ENCODE measurements at places on chromosomes 6 and 20.

- DNase-seq = no peak
These were observed 26.0 kb downstream of the MDN1 start for GRCh38 chr6:89793586-89793985.

DNA sequence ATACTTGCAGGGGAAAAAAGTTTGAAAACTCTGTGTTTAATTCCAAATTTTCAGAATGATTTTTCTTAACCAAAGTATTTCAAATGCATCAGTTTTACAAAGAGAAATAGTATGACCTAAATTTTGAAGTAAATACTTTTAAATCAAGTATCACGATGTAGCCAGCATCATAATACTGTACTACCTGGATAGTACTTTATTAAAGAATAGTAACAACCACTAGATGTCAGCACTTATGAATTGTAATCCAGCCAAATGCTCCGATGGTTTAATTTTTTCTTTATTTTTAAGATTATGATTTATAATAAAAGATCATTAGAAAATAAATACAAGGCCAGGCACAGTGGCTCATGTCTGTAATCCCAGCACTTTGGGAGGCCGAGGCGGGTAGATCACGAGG, 37.2 kb upstream of the HACE1 start:
- DNase-seq = no peak

DNA sequence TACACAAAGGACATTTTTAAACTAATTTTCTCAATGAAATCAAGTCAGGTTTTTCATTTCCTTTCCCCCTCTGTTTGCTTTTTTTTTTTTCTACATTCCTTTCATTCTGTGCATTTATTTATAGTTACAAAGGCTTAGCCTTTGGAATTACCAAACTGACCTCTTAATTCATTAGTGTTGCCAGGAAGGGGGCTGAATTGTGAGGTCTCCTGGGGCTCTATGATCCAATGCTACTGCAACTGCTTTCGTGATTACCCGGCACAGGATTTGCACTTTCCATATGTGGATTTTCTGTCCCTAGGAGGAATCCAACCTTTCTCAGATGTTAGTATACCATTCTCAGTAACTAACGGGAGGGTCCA, 35.3 kb downstream of the NEDD9 start:
- no peak for DNase-seq

GRCh38 chr6:83838727-83839126, 14.4 kb upstream of the RIPPLY2 start:
- no peak for DNase-seq

- DNase-seq = peak; percentile 91
These were observed 961 bp downstream of the RRBP1 start for GRCh38 chr20:17680836-17681725.

GRCh38 chr6:106617302-106617701, 12.0 kb downstream of the RTN4IP1 start:
- no peak for DNase-seq

DNA sequence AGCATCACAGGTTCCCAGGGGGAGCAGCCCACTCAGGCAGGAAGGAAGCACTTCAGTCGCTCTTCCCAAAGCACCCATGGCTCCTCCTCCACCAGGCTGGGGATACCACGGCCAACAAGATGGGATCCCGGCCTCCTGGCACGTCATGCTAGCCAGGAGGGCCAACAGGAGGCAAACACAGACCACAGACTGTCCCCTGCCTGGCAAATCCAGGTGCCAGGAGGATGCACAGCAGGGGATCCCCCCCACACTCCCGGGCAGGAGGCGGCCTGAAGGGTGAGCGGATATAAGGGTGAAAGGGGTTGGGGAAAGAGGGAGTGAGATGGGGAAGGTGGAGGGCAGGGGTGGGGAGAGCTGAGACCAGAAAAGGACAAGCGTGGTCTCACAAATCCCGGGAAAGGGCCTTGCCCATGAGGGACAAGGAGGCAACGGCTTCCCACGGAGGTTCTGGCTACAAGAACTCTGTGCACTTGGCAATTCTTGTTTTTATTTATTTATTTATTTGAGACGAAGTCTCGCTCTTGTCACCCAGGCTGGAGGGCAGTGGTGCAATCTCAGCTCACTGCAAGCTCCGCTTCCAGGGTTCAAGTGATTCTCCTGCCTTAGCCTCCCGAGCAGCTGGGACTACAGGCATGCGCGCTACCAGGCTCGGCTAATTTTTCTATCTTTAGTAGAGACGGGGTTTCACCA, 7.2 kb downstream of the PXDC1 start:
- DNase-seq = no peak

DNA sequence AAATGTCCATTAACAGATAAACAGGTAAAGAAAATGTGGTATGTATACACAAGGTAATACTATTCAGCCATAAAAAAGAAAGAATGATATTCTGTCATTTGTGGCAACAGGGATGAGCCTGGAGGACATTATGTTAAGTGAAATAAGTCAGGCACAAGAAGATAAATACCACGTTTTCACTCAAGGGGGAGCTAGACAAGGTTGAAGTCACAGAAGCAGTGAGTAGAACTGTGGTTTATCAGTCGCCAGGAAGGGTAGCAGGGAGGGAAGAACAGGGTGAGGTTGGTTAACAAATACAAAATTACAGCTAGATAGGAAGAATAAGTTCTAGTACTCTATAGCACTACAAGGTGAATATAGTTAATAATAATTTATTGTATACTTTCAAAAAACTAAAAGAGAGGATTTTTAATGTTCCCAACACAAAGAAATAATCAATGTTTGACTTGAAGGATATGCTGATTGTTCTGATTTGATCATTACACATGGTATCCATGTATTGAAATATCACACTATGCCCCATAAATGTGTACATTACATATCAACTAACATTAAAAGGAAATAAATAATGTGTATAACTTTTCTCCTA, 21.1 kb downstream of the RTN4IP1 start:
- DNase-seq = peak; percentile 39

DNA sequence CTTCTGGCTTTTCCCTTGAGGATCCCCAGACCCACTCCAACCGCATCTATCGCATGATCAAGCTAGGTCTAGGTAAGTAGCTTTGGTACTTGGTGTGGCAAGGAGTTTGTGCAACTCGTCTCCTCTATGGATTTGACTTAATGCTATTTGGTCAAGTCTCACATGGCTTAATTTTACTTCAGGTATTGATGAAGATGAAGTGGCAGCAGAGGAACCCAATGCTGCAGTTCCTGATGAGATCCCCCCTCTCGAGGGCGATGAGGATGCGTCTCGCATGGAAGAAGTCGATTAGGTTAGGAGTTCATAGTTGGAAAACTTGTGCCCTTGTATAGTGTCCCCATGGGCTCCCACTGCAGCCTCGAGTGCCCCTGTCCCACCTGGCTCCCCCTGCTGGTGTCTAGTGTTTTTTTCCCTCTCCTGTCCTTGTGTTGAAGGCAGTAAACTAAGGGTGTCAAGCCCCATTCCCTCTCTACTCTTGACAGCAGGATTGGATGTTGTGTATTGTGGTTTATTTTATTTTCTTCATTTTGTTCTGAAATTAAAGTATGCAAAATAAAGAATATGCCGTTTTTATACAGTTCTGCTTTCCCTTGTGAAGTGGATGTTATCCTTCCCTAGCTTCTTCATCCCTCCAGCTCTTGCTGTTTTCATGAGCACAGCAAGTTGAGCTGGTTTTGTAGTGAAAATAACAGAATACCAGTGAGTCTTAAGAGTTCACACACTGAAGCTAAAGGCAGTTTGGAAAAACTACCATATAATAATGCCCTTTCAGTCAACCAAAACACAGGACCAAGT, 3.8 kb downstream of the SLC35B2 start:
- no peak for DNase-seq

DNA sequence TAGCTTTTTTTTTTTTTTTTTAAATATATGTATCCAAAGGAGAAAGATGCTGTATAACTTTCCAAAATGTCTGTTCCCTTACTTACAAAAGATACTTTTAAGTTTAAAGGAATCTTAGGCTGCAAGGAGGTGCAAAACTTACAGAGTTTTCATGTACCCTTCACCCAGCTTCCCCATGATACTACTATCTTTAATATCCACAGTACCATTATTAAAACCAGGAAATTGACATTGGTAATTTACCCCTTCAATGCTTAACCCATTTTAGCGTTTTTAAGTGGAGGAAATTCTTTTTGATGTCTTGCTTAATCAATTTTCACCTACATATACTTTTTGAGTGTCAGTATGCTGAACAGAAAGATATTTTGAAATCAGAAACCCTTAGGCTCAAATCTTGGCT, 310.9 kb downstream of the PRL start:
- no peak for DNase-seq

GRCh38 chr6:157151989-157152388, 171.3 kb downstream of the TMEM242 start:
- DNase-seq = no peak
